T-cell (primary cell): ENCODE measurements at places on chromosomes 7 and 10. TPM values are rescaled to one million over a fixed set of nuclear protein-coding genes. Genes with fewer than 3 reads are reported as not detected.

GRCh38 chr10:125472010-125472607 is 210.9 kb downstream of the TEX36 start:
- no peaks in the 10 kb centered on the region for H3K36me3 ChIP-seq
- H3K27ac ChIP-seq: no peak overlapping the region
- no peak for DNase-seq
- no peaks in the 10 kb centered on the region for H3K4me1 ChIP-seq
- H3K27me3 ChIP-seq: no peaks in the 10 kb centered on the region

GRCh38 chr10:95513008-95513589 is 48.1 kb downstream of the SORBS1 start:
- no peak for DNase-seq
- no peak overlapping the region for H3K27ac ChIP-seq
- H3K4me1 ChIP-seq: no peaks in the 10 kb centered on the region
- no peaks in the 10 kb centered on the region for H3K27me3 ChIP-seq
- H3K4me3 ChIP-seq: no peak overlapping the region

DNA sequence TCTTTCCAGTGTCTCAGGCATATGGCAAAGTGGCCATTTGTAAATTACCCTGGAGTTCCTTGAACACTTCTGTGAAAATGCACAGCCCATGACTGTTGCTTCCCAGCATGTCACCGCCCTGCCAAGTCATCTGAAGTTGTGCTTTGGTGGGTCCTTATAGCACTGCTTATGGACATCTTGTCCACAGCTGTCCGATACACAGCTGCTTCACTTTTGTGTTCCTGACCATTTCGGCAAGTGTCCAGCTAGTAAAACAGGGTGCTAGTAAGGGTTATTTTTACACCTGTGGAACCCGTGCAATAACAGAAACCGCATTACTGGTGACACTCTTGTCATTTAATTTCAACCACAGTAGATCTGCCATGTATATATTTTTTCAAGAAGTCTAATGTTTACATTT is 29.7 kb downstream of the PIP4K2A start:
- no peak for DNase-seq
- H3K27ac ChIP-seq: peak overlapping the region; percentile 94
- H3K36me3 ChIP-seq: no peaks in the 10 kb centered on the region
- H3K4me3 ChIP-seq: no peak overlapping the region
- peaks cover 83% of the 10 kb centered on the region for H3K4me1 ChIP-seq
- H3K27me3 ChIP-seq: no peaks in the 10 kb centered on the region

DNA sequence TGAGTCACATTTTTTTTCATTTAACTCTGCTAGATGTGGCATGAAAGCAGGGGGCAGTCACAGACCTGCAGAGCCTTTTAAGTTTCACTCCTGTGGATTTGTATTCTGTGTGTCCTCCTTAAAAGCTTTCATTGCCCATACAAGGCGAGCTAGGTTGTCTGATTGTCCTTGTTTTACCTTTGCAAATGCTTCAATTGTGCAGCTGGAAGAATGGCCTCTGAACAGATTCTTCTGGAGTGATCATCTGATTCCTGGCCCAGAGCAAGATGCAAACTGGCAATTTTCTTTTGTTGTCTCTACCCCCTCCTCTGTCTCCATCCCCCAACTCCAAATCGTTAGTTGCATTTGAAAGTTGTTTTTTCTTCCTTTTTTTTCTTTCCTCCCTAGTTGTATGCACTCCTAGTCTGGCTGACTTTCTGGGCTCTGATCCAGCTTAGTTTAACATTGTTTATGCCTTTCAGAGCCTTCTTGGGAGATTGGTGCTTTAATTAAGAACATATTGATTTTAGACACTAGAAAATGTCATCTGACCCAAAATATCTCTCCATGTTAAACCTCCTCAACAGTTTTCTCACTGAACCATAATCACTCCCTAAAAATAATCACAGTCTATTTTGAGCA is 150.2 kb downstream of the REEP3 start:
- H3K4me1 ChIP-seq: no peaks in the 10 kb centered on the region
- no peak overlapping the region for H3K27ac ChIP-seq
- no peak for DNase-seq
- H3K36me3 ChIP-seq: no peaks in the 10 kb centered on the region

DNA sequence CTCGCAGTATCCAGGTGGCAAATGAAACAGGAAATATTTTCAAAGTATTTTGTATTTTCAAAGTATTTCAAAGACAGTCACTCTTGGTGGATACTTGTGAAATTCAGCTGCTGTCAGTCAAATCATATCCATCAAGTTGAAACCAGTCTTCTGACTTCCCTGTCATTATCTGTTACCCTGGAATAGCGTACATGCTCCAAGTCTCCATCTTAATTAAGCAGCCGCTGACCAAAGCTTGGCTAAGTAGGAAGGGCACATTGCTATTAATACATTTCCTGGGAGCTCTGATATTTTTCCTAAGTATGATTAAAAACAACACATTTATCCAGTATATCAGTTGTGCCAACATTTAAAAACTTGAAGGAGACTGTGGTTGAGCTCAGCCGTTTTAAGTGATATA is 112.2 kb downstream of the ZMYND11 start:
- no peaks in the 10 kb centered on the region for H3K36me3 ChIP-seq
- no peaks in the 10 kb centered on the region for H3K27me3 ChIP-seq
- H3K27ac ChIP-seq: no peak overlapping the region
- no peak overlapping the region for H3K4me3 ChIP-seq
- H3K4me1 ChIP-seq: peaks cover 4% of the 10 kb centered on the region

DNA sequence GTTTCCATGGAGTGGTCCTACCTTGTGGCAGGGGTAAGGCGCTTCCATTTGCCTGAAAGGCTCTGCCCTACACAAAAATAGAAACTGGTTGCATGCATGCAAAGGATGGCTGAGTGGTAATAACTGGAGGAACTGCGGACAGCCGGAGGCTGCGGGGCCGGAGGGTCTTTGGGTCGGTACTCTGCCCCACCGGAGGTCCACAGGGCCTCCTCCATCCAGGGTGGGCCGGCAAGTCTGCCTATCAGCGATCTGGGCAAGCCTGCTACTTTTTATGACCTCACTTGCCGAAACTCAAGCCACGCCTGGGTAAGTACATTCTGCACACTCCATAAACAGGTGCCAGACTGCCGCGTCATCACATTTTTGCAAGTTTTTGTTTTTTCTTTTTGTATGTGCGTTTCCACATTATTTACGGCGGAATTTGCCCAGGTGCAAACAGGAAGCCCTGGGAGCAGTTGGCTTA is 30.0 kb downstream of the TACC2 start:
- peaks cover 16% of the 10 kb centered on the region for H3K27me3 ChIP-seq
- H3K4me1 ChIP-seq: no peaks in the 10 kb centered on the region
- H3K36me3 ChIP-seq: no peaks in the 10 kb centered on the region
- DNase-seq: no peak
- no peak overlapping the region for H3K27ac ChIP-seq

DNA sequence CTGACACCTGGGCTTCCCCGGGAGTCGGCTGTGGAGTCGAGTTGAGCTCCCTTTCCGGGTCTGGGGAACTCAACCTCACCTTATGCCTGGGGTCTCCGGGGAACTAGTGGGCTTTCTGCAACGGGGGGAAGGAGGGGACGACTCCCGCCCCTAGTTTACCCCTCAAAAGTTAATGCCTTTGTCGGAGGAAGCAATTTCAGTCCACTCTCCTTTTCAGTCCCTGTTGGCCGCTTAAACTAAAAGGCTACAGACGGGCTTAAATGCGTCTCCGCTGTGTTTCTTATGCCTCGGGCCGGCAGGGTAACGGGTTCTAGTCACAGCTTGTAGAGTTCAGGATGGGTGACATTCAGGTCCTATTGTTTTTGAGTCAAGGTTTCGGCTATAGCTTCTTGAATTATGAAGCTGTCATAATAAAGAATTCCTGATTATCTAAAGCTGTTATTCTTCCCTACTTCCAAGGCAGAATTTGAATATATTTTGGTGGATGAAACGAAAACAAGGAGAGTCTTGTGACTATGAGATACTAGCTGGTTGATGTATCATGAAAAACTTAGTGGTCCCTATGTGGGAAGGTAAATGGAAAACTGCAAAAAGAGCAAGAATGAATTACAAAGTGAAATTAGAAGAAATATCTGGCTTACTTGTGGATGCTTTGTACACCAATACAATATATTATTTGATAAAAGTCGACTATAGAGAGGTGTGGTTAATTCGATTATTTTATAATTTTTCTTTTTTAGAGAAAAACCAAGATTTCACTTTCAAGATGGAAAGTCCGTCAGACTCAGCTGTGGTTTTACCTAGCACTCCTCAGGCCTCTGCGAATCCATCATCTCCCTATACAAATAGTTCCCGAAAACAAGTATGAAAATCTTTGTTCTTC is 495 bp downstream of the SFR1 start:
- H3K4me3 ChIP-seq: peak overlapping the region; percentile 86
- peaks cover 10% of the 10 kb centered on the region for H3K4me1 ChIP-seq
- H3K27me3 ChIP-seq: no peaks in the 10 kb centered on the region
- DNase-seq: no peak

DNA sequence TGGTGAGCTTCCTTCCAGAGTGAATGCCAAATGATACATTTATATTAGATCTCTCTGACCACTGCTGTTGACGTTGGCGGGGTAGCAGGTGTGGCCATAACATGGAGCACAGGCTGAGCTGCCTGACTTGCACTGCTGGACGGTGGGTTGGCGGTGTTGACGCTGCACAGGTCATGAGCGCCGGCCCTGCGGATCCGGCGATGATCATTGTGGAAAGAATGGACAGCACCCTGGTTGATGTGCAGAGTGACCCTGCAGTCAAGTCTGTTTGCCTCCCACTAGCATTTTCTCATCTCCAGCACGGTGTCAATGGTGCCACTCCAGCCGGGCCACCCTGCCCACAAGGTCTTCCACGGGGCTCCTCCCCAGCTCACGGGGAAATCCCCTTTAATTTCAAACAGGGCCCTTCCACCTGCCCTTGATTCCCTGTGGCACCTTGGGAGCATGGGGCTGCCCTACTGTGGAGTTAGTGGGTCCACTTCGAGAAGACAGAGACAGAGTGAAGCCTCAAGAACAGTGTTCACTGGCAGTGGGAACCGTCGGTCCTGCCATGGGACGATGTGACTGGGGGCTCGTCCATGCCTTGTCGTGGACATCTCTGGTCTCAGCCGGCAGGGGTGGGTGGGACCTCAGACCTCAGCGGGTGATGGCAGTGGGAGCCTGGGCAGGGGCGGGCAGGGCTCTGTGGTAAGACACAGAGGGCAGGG is 613.5 kb downstream of the PTPRN2 start:
- H3K27me3 ChIP-seq: peaks cover 12% of the 10 kb centered on the region
- H3K36me3 ChIP-seq: no peaks in the 10 kb centered on the region
- no peak for DNase-seq
- no peaks in the 10 kb centered on the region for H3K4me1 ChIP-seq

DNA sequence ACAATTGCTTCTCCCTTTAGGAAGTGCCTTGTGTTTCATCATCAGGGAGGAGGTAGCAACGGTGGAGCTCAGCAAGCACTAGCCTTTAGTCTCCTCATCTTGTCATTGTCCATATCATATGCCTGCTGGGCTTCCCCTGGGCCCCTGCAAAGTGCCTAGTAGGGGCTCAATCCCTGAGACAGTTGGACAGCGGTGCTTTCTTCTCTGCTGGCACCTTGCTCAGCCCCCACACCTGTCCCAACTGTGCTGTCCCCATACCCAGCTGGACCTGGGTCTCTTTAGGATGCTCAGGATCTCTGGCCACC is 5.5 kb downstream of the SMARCD3 start:
- no peak overlapping the region for H3K27ac ChIP-seq
- H3K36me3 ChIP-seq: peaks cover 13% of the 10 kb centered on the region
- DNase-seq: no peak
- no peak overlapping the region for H3K4me3 ChIP-seq

DNA sequence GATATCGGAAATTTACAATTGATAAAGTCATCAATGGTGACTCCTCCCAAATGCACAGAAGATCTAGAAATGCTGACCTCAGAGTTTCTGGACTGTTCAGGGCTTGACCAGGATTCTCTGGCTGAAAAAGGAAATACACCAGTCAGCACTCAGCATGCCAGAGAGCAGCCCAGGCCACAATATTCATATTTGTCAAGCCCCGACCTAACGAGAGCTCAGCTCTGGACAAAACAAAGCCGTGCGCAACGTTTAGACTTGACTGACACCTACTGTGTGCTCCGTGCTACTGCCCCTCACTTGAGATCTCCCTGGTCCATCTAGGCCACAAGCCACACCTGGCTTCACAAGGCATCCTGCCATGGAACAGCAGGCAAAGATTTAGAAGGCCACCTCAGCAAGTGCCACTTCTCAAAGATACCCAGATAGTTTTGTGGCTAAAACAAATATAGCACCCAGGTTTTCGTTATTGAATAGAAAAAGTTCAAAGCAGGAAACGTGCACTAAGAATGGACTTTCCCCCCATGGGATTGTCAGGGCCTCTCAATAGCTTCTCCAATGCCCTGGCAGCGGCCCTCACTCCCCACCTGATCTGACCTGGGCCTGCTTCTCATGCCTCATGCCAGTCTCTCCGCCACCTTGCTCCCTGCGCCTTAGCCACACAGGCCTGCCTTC is 218.3 kb downstream of the FAM107B start:
- peak overlapping the region; percentile 76 for H3K27ac ChIP-seq
- DNase-seq: no peak
- no peak overlapping the region for H3K4me3 ChIP-seq
- no peaks in the 10 kb centered on the region for H3K27me3 ChIP-seq
- peaks cover 87% of the 10 kb centered on the region for H3K4me1 ChIP-seq
- peaks cover 3% of the 10 kb centered on the region for H3K36me3 ChIP-seq

- no peaks in the 10 kb centered on the region for H3K27me3 ChIP-seq
- no peaks in the 10 kb centered on the region for H3K36me3 ChIP-seq
- H3K4me3 ChIP-seq: no peak overlapping the region
Measured at GRCh38 chr7:105779856-105780780, 96.3 kb downstream of the ATXN7L1 start.

- no peak overlapping the region for H3K4me3 ChIP-seq
- H3K4me1 ChIP-seq: peaks cover 6% of the 10 kb centered on the region
- no peaks in the 10 kb centered on the region for H3K36me3 ChIP-seq
- H3K27ac ChIP-seq: no peak overlapping the region
- DNase-seq: no peak
Measured at GRCh38 chr10:12513775-12514673, 164.7 kb downstream of the CAMK1D start.

GRCh38 chr7:131061818-131062217 is 265.9 kb upstream of the MKLN1 start:
- no peaks in the 10 kb centered on the region for H3K36me3 ChIP-seq
- peak overlapping the region; percentile 52 for H3K27ac ChIP-seq
- no peak for DNase-seq
- peaks cover 37% of the 10 kb centered on the region for H3K4me1 ChIP-seq

- H3K27me3 ChIP-seq: no peaks in the 10 kb centered on the region
- no peak for DNase-seq
- no peaks in the 10 kb centered on the region for H3K4me1 ChIP-seq
- H3K36me3 ChIP-seq: no peaks in the 10 kb centered on the region
- H3K27ac ChIP-seq: no peak overlapping the region
Measured at GRCh38 chr10:35172146-35172545, 45.5 kb downstream of the CREM start.

DNA sequence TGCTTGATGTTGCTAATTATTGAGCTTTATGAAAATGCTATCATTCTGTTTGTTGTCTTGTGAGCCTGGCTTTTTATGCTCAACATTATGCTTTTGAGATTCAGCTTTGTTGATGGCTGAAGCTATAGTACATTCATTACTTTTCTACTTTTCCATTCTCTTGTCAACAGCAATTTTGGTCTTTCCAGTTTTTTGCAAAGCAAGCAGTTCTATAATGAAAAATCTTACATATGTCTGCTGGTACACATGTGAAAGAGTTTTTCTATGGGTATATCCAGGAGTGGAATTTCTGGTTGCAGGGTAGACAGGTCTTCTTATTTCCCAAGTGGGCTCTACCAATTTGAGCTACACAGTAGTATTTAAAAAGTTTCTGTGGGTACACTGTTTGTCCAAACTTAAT is 36.8 kb downstream of the SLC35B4 start:
- H3K4me3 ChIP-seq: no peak overlapping the region
- H3K27me3 ChIP-seq: no peaks in the 10 kb centered on the region
- no peaks in the 10 kb centered on the region for H3K36me3 ChIP-seq
- no peaks in the 10 kb centered on the region for H3K4me1 ChIP-seq

SLC18A3 gene
- total RNA-seq: not detected

NEBL gene
- total RNA-seq: 0.41 TPM

FAM25G gene
- total RNA-seq: not detected

TUBB8 gene
- total RNA-seq: not detected

INTS15 gene
- 48.3 TPM for total RNA-seq

RADIL gene
- total RNA-seq: not detected
